ENCODE measurements at places on chromosomes 16 and 17.
A peak's percentile ranks its signal among the peaks of the same experiment; 100 is the strongest.

GRCh38 chr16:17307504-17307903 lies 163.3 kb downstream of the XYLT1 start:
- no peak for DNase-seq

- DNase-seq, result no peak
These were observed 3.8 kb downstream of the SNX29 start for GRCh38 chr16:11980136-11980844.

DNA sequence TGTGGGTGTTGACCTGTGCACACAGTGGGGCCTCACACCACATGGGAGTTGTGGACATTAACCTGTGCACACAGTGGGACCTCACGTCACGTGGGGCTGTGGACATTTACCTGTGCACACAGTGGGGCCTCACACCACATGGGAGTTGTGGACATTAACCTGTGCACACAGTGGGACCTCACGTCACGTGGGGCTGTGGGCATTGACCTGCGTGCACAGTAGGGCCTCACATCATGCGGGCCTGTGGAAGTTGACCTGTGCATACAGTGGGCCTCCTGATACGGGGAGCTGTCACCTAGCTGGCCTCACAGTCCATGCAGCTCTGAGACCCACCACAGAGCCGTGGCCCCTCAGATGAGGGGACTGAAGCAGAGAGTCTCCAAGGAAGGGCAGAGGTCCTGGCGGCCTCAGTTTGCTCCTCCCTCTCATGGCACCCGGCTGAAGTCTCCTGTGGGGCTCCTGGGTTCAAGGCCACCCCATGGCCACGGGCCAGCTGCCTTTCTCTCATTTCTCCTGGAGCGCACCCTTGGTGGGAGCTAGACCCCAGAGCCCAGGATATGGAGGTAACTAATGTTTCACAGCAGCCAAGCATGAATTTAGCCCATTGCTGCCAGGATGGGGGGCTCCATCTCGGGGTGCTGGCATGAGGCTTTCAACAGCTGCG lies 21.0 kb downstream of the CACNA1H start:
- no peak for DNase-seq

DNA sequence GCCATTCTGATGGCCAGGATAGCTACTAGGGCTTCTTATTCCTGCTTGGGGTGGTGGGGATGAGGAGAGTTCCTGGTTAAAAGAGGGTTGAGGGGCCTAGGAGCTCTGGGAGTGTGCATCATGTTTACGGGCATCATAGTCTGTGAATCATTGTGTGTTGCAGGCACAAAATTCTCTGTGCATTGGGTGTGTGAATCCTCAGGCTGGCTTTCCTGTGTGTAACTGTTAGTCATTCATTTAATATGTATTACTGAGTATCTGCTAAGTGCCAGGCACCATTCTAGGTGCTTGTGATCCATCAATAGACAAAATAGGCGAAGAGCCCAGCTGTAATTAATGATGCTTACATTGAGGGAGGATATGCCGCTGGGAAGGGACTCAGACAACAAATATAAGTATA lies 5.8 kb downstream of the PPY start:
- DNase-seq, result peak; percentile 80

GRCh38 chr17:17511881-17512858 lies 16.0 kb upstream of the RASD1 start:
- DNase-seq, result peak; percentile 90

GRCh38 chr16:28182183-28182582 lies 29.6 kb downstream of the XPO6 start:
- DNase-seq, result peak; percentile 50

GRCh38 chr16:56852401-56852730 lies 12.6 kb upstream of the SLC12A3 start:
- DNase-seq, result no peak

GRCh38 chr16:84239141-84239769 lies 557 bp downstream of the KCNG4 start:
- no peak for DNase-seq

- DNase-seq, result peak; percentile 84
These were observed 5.0 kb upstream of the DNASE1L2 start for GRCh38 chr16:2231016-2231931.

GRCh38 chr16:68374961-68375660 lies 64.3 kb downstream of the PRMT7 start:
- no peak for DNase-seq

- no peak for DNase-seq
These were observed 14.2 kb upstream of the CD300A start for GRCh38 chr17:74452033-74452840.

DNA sequence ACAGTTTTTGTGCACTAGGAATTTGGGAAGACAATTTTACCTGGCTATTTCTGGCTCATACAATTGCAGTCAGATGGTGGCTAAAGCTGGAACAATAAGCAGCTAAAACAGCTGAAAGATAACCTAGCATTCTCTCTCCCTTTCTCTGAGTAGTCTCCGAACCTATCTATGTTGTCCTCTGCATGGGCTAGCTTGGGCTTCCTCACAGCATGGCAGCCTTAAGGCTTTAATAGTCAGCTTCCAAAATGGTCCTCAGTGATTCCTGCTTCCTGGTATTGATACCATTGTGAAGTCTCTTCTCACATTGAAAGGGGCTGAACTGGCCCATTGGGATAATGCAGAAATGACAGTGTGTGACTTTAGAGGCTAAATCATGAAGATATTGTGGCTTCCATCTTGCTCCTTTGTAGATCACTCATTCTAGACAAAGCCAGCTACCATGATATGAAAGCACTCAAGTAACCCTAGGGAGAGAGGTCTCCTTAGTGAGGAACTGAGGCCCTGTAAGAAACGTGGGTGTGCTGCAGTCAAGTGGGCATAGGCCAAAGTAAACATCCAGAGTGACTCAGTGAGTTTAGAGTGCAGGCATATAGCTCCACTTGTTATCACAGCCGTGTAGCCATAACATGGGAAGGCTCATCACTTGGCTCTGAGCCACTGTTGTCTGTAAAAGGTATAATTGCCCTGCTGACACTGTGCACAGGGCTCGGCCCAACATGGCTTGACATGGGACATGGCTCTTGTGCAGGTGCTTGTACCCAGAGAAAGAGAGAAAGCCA lies 5.5 kb upstream of the VKORC1 start:
- peak; percentile 36 for DNase-seq

DNA sequence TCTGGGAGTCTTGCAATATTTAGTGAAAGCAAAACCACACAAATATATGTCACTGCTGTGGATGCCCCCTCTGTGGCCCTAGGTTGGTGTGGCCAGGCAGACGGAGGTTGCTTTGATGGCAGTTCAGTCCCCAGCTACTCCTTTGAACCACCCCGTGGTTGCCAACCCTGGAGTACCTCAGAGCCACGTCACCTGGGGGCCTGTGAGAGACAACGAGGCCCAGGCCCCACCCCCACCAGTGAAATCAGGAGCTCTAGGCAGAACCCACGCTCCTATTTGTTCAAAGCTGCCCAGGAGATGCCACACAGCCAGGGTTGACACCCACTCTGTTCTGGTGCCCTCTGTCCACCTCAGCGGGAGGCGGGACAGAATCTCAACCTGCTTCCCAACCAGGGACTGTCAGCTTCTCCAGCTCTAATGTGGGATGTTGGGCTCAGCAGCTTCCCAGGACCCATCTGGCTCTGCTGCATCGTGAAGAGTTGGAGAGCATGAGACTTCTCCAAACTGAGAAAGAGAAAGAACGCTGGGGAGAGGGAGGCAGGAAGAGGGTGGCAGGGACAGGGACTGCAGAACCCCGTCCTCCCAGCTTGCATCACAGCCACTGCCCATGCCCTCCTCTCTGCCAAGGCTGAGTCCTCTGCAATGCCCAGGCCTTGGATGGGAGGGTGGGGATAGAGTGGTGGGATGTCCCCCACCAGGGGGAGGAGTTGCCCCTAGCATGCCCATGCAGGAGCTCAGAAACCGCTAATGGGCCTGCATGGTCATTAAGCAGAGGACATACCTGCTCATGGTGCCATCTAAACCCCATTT lies 81.8 kb downstream of the C16orf78 start:
- DNase-seq, result no peak

DNA sequence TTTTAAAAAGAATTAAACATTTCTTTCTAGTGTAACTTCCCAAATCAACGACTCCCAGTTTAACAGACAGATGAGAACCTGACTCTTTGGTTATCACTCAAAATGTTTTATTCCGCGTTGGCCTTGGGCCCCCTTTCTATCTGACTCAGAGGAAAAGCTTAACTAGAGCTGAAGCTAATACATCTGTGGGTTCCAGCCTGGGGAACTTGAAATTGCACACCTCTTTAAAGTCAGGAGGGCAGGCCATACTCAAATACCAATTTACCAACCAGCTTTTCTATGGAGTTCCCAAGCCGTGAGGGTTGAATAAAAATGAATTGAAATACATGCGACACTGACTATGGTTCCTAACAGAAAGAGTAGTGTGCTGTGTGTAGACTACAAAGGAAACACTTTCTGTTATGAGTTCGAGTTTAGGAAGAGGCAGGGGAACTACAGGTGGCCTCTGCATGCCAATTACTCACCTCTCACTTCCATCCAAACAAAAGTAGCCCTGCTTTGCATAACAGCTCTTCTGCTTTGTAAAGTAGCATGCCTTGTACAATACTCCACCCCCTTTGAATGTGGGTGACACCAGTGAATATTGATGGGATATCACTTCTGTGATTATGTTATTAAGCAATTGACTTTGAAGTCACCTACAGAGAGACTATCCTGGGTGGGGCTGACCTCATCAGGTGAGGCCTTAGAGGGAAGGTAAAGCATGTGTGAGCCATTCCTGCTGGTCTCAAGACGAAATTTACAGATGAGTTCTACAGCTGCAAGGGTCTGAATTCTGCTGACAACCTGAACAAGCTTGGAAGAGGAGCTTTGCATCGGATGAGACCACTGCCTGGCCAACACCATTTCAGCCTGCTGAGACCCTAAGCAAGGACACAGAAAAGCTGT lies 92.1 kb downstream of the WDR59 start:
- DNase-seq, result no peak

DNA sequence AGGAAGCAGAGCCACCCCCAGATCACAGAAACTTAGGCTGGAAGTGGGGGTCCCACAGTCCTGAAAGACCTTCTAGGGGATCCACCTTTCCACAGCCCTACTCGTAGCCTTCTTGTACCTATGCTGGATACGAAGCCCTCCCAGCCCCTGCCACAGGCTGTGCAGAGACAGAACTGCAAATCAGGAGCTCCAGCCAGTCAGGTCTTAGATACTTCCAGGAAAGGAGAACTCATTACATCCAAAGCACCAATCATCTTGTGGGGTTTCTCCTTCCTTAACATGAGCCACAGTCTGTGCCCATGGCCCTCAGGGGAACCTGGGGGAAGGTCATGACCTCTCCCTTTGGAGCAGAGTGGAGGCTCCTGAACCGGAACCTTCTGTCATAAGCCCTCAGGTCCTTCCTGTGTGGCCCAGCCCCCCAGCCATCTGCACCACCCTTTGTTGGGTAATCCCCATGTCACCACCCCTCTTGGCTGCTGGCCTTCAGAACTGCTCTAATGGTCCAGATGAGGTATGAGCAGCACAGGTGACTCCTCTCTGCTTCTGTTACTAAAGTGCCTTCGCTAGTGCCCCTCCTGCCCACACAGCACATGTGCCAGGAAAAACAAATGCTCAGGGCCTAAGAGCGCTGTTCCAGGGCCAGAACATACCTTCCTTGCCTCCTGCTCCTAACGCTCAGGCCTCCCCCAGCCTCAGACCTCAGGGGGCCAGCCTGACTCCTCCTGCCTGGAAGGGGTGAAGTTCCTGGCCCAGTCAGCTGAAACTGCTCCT lies 14.6 kb downstream of the SRCIN1 start:
- DNase-seq, result peak; percentile 21

DNA sequence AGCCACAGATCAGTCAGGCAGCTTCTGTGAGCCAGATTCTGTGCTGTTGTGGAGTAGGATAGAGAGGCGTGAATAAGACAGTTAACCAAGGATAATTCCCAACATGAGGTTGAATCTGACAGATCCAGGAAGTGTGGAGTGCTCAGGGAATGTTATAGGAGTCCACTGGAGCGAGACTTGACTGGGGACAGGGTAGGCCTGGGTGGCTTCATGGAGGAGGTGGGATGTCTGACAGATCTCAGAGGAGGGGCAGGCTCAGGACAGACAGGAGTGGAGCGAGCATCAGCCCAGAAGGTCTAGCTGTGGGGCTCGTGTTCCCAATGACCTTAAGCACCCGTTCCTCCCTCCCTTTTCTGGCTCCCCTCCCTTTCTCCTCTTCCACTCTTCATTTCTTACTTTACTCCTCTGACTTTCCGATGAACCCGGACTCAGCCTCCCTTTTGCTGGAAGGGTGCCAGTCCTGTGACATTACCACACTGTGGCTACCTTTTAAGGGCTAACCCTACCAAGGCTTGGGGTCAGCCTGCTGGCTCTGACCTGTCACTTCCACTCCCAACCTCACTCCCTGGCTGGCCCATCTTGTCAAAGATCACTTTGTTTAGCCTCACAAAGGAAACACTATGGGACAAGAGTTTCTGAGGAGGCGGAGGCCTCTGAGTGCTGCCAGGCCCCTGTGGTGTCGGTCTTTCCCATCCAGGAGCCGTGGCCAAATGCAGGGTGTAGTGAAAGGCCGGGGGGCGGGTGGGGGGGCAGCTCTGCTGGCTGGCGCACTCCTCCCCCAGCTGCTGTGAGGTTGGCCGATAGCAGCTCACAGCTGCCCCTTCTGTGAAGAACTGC lies 28.5 kb upstream of the EFCAB13 start:
- DNase-seq, result no peak

DNA sequence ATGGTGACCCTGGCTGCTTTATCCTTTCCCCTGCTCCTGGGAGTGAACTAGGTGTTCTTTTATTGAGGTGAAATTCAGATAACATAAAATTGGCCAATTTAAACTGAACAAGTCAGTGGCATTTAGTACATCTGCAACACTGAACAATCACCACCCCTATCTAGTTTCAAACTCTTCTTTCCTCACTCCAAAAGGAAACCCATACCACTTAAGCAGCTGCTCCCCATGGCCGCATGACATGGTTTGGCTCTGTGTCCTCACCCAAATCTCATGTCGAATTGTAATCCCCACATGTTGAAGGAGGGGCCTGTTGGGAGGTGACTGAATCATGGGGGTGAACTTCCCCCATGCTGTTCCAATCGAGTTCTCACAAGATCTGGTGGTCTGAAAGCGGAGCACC lies 154.1 kb downstream of the STX8 start:
- DNase-seq, result no peak

GRCh38 chr16:13517841-13518240 lies 402.1 kb upstream of the ERCC4 start:
- DNase-seq, result no peak

- DNase-seq, result no peak
These were observed 60.1 kb upstream of the GSE1 start for GRCh38 chr16:85552980-85553435.

DNA sequence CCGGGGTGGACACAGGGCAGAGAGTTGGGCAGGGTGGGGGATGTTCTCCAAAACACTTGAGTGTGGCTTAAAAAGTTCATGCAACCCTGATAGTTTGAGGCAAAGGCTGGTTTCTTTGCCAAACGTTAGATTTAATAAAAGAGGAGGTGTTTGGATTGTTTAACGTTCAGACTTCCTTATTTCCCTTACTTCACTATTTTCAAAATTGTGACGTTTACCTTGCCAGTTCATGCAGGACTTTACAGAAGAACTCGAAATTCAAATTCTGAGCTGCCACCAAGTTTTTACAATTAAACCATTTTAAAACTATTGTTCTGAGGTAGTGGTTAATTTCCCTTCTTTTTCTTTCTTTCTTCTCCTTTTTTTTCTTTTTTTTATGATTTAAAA lies 5.5 kb downstream of the SEC14L1 start:
- DNase-seq, result no peak

GRCh38 chr16:2186064-2186463 lies 10.3 kb downstream of the CASKIN1 start:
- DNase-seq, result no peak

- no peak for DNase-seq
These were observed 161.5 kb upstream of the ZNF267 start for GRCh38 chr16:31712064-31712540.

GRCh38 chr17:64332502-64332901 lies 58.2 kb downstream of the PECAM1 start:
- no peak for DNase-seq

- no peak for DNase-seq
These were observed 374.6 kb upstream of the ASIC2 start for GRCh38 chr17:33667671-33668070.

Data from epithelial cell of esophagus (primary cell).